Glutamatergic neuron (in vitro differentiated cells): ENCODE measurements at places on chromosomes 13 and 19. TPM values are rescaled to one million over a fixed set of nuclear protein-coding genes. Genes with fewer than 3 reads are reported as not detected.

- H3K27me3 ChIP-seq = no peaks in the 10 kb centered on the region
- H3K4me1 ChIP-seq = peaks cover 22% of the 10 kb centered on the region
- H3K4me3 ChIP-seq = no peak overlapping the region
- no peak for DNase-seq
- no peak overlapping the region for H3K27ac ChIP-seq
These were observed 245.9 kb downstream of the ITGBL1 start for GRCh38 chr13:101698400-101698799.

DNA sequence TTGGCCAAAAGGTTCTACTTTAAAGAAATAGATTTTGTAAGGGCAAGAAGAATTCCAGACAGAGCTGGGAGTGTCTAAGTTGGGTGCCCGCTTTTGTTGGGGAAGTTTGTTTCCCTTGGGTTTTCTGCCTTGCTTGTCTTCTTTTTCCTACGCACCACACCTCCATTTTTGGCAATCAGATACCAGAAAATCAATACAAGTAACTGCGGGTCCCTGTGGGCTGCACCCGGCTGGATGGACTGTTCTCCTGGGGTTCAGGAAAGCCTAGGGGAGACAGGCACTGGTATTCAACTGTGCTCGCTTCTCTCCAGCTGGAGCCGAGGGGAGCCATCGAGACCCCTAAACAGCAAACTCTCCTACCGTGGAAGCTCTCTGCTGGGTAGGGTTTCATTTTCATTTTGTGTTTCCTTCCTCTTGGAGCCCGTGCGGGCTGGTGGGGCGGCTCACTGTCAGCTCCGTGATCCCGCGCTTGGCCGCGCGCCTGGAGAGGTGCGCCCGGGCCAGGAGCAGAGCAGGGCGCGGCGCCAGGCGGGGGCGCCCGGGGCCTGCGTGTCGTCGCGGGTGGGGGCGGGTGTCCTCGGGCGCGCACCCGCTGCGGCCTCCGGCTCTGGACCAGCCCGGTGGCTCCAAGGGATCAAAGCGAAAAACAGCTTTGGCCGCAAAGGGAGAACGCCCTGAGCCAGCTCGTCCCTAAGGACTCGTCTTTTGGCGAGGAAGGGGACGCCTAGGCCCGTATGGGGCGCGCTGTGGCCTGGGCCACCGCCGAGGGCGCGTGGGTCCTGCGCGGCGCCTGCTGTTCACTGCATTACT, 347.2 kb downstream of the ZNF536 start:
- H3K4me1 ChIP-seq = peaks cover 13% of the 10 kb centered on the region
- H3K36me3 ChIP-seq = no peaks in the 10 kb centered on the region
- peak overlapping the region; percentile 47 for H3K4me3 ChIP-seq
- peak; percentile 39 for DNase-seq
- H3K27ac ChIP-seq = no peak overlapping the region

DNA sequence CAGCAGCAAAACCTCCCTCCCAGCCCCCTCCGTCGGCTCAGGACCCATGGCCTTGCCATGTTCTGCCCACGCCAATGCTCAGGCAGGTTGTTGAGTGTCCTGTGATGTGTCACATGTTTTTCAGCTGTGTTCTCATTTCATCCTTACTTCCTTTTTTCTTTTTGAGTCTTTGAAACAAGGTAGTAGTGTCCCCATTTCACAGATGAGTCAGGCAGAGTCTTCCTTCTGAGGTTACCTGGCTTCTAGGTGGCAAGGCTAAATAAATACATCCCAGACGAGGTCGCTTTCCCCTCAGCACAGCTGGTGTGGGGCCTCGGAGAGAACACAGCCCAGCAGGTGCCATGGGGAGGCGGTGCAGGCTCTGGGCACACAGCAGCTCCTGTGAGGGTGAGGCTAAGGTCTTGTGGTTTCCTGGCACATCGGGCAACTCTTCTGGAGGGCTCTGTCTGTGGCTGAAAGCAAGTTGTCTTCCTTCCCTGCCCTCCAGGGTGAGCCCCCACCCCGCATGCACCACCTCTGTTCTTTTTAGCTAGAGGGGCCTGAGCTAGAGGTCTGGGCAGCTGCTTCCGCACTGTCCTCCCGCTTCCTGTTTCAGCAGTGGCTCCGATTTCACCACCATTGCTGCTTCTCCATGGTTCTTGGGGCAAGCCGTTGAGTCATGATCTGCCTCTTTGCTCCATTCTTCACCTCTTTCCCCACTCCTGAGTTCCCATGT, 15.1 kb downstream of the PRAM1 start:
- peak overlapping the region; percentile 12 for H3K27ac ChIP-seq
- H3K4me3 ChIP-seq = no peak overlapping the region
- peaks cover 10% of the 10 kb centered on the region for H3K27me3 ChIP-seq
- DNase-seq = no peak
- H3K36me3 ChIP-seq = peaks cover 6% of the 10 kb centered on the region
- no peaks in the 10 kb centered on the region for H3K4me1 ChIP-seq

DNA sequence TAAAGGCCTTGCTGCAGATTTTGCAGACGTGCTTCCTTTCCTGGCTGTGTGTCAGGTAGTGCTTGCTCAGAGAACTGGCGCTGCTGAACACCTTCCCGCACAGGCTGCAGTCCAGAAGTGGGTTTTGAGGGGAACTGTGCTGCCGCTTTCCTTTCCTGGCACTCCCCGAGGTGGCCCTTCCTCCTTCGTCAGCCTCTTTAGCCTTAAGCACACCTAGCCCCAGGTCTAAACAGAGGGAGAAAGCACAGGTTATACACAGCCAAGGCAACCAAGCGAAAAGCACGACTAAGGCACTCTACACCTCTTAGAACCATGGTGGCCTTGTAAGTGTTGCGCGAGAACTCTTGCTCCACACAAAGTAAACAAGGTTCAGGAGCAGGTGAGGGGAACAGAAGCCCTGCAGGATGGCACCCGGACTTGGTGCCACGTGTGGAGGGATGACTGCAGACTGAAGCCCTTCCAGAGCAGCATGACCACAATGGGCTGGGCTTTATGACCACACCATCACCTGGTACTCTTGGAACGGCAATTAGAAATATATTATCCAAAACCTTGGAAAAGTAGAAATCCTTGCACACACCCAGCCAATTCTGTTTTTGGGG, 23.6 kb downstream of the ZNF541 start:
- no peaks in the 10 kb centered on the region for H3K27me3 ChIP-seq
- H3K4me1 ChIP-seq = no peaks in the 10 kb centered on the region
- H3K27ac ChIP-seq = no peak overlapping the region
- H3K36me3 ChIP-seq = no peaks in the 10 kb centered on the region
- no peak overlapping the region for H3K4me3 ChIP-seq

- DNase-seq = no peak
- H3K4me3 ChIP-seq = no peak overlapping the region
- no peak overlapping the region for H3K27ac ChIP-seq
- peaks cover 3% of the 10 kb centered on the region for H3K27me3 ChIP-seq
These were observed 206.9 kb upstream of the ZNF536 start for GRCh38 chr19:30165228-30165813.

- no peak for DNase-seq
- no peaks in the 10 kb centered on the region for H3K4me1 ChIP-seq
- H3K36me3 ChIP-seq = no peaks in the 10 kb centered on the region
- H3K27me3 ChIP-seq = no peaks in the 10 kb centered on the region
These were observed 215.6 kb downstream of the TDRD3 start for GRCh38 chr13:60612593-60612992.

GRCh38 chr13:49608651-49609331, 19.5 kb upstream of the ARL11 start:
- no peak overlapping the region for H3K27ac ChIP-seq
- H3K4me1 ChIP-seq = peaks cover 4% of the 10 kb centered on the region
- H3K27me3 ChIP-seq = no peaks in the 10 kb centered on the region
- H3K4me3 ChIP-seq = no peak overlapping the region
- H3K36me3 ChIP-seq = no peaks in the 10 kb centered on the region

Gene PRR19
- 1.6 TPM for total RNA-seq

Gene ZNF626
- 24.2 TPM for total RNA-seq
